ENCODE measurements at places on chromosomes 7 and 10.

DNA sequence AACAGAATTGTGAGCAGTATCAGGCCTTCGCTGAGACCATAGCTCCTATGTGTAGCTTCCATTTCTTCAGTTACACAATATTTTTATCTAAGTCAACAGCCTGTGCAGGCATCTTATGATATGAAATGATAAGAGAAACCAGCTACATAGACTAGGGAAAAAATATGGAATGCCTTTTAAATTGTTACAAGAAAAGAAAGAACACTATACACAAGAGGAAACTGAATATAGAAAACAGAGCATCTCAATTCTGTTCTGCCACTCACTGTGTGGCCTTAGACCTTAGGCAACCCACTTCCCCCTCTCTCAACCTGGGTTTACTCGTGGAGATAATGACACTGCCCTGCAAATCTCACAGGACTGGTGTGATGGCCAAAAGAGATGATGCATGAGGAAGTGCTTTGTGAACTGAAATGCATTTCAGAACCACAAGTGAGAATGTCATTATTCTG, 132.9 kb downstream of the LRRN3 start:
- no peak for DNase-seq

DNA sequence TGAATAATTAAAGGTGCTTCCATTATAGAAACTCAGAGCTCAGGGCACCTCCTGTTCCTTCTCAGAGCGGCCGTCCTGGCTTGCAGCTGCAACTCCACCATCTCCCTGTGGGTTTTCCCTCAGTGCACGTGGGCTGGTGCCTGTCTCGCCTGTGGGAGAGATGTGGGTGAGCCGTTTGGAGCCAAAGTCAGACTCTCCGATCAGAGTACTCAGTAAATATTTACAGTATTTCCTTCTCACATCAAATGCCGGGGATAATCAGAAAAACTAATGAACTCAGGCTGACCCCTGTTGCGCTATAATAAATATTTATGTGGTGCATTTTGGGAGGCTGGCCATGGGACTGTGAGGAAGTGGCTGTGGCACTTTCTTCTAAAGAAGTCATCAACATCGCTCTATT, 155.8 kb upstream of the HABP2 start:
- DNase-seq: no peak

DNA sequence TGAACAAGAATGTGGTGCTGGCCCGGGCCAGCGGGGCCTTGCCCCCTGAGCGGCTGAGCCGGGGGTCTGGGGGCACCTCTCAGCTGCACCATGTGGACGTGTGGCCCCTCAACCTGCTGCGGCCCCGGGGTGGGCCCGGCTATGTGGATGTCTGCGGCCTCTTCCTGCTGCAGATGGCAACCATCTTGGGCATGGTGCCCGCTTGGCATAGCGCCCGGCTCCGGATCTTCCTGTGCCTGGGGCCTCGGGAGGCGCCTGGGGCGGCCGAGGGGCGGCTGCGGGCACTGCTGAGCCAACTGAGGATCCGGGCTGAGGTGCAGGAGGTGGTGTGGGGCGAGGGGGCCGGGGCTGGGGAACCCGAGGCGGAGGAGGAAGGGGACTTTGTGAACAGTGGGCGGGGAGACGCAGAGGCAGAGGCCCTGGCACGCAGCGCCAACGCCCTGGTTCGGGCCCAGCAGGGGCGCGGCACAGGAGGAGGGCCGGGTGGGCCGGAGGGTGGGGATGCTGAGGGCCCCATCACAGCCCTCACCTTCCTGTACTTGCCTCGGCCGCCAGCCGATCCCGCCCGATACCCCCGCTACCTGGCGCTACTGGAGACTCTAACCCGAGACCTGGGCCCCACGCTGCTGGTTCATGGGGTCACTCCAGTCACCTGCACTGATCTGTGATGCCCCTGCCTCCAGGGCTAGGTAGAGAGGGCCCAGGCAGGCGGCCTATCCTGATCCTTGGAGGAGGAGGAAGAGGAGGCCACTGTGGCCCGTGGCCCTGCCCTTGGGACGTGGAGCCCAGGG, 1.1 kb upstream of the TRIP6 start:
- DNase-seq: no peak

- no peak for DNase-seq
These were observed 32.9 kb upstream of the ZC3HAV1L start for GRCh38 chr7:139068544-139069399.

DNA sequence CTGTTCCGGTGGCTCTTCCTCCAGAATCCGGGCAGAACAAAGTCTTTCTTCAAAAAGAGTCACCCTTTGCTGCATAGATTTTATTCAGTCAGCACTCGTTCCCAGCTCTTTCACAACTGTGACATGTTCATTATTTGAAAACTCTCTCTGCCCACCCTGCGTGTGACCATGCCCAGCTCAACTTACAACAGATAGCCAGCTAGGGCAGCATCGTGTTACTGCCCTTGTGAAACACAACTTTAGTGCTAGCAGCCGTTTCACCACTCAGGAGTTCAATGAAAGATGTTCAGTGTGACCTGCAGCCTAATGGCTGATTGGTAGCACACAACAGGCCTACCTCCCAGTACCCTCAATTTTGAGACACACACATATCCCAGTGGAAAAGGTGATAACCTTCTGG, 57.9 kb downstream of the ZNF438 start:
- DNase-seq: no peak

DNA sequence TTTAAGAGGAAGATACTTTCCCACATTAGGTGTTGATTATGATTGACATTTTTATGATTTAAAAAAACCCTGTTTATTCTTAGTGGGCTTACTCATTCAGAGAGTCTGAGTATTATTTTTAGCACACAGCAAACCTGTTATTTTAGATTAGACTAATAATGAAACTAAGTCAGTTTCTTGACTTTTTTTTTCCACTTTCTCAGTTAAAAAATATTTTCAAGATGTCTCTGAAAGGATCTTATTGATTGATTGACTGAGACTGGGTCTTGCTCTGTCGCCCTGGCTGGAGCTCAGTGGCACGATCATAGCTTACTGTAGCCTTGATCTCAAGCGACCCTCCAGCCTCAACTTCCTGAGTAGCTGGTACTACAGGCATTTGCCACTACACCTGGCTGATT, 20.4 kb upstream of the INPP5F start:
- no peak for DNase-seq

DNA sequence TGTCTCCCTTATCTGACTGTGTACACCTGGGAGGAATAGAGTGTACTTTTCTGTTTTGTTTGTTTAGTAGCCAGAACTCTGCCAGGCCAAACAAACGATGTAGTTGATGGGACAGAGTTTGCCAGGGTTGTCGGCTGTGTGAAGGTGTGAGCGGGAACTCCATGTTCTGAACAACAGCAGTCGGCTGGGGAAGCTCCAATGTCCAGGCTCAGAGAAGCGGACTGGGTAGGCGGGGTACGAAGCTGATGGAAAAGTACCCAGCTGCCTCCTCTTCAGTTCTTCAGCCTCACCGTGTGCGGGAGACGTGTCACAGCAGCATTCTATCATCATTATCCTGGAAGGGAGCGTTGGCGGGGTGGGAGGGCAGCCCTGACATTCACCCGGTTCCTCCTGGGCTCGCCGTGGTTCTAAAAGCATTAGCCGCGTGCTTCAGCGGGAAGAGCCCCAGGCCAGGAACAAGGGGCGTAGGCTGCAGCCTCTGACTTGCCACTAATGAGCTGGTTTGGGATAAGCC, 52.9 kb downstream of the PFKFB3 start:
- no peak for DNase-seq

DNA sequence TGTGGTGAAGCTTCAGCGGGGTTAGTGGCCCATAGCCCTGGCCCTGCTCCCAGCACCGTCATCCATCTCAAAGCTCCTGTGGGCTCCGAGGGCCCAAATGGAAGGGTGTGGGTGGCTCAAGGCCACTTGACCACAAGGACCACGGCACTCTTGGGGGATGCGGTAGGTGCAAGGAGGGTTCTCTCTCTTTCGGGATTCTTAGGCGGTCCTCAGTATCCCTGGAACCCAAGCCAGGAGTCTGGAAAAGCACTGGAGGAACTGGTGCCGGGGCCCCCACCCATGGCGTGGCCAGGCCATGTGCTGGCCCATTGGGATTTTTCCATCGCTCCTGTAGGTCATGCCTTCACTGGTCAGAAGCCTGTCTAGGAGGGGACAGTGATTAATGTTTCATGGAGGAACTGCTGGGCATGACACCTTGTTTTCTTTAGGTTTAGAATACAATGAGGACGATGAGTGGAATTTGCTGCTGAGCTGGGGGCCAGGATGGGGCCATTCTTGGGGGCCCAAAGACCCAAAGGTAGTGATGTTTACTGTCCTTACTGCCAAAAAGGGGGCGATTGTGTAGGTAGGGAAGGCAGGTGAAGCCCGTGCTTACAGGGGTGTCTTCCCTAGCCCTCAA, 16.7 kb downstream of the AQP1 start:
- no peak for DNase-seq

DNA sequence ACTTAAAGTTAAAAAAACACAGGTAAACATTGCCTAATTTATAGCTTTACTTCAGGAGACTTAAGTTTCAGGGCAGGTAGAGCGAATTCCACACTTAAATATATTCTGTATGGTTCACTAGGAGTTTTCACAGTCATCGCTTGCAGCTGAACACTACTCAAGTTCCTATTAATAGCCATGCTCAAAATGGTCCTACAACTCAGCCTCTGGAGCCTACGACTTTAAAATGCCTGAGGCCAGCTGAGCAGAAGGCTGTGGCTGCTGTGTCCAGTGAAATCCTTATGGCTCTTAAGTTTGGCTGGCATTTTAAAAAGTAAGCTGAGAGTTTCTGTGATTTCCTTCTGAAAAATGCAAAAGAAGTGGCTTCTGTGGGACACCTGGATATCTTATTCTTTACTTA, 105.4 kb upstream of the GLI3 start:
- no peak for DNase-seq

DNA sequence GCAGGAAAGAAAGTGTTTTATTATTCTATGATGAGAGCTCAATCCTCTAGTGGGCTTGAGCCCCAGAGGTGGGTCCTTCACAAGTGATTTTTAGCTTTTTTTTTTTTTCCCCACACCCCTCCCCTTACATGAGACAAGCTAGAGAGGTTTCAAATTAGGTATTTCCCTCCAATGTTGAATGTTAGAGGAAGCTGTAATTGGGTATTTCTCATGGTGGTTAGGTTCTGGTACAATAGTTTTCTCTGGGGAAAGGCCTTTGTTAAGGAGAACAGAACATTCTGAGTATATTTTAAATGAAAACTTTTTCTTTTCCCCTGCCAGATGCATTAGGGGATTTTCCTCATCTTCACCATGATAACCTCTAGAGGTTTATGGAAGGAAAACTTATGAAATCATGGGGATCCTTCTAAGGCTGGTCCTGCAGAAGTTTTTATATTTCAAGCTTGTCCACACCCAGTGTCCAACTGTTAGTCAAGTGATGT, 1039.7 kb downstream of the NRG3 start:
- DNase-seq: no peak

DNA sequence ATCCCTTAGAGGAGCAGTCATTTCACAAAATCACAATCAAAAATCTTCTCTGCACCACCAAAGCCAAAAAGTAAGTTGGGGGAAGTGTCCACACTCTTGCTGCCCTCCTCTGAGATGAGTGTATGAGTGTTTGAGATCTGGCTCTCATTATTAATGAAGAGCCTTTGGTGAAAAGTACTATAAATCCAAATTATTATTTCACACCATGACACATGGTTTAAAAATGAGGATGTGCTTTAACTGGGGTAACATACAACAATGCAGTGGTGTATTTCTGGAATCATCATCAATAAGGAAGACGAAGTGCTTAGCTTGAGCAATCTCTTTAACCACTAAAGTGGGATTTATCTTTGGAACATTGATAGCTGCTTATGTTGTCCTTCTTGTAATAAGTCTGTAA, 114.2 kb upstream of the ADAM12 start:
- DNase-seq: no peak

DNA sequence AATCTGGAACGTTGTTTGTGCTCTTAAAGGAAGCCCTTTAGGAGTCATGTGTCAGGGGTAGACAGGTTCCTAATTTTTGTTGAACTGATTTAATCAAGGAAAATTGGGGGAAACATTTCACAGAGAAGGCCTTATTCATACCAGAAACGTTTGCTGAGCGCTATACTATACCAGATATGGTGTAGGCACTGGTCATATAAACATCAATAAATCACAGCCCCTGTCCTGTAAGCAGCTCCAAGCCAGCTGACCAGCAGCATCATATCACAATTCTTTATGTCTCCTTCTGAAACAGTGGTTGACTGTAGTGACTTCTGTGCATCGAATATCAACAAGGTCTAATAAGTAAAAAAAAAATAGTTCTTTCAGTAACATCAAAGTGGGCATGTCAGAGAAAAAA, 1.1 kb downstream of the TMEM178B start:
- DNase-seq: no peak

DNA sequence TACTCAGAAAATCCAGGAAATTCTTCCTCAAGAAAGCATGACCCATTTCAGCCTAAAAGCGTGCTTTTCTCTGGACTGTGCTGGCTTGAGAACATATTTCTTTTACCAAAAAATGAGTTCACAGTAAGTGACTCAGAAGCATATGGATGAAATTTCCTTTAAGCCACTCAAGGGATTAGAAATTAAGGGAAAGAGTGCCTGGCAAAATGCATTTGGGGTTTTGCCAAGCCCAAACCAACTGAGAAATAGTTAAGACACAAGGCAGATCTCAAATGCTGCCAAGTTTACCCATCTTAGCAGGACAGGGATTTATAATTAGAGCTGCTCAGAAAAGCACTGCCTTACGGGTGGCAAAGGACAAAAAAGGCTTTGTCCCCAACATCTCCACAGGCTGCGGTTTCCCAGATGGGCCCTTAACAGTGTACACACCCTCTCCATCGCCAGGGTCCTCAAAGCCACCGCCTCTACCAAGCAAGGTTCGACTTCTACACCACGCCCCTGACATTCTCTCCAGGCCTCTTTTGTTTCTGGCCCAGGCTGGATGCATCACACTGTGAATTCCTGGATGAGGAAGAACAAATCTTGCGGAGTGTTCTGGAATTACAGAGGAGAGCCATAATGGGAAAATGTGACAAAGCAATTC, 30.1 kb upstream of the CDHR3 start:
- DNase-seq: no peak

- DNase-seq: no peak
These were observed 19.9 kb downstream of the LMTK2 start for GRCh38 chr7:98126311-98127142.

DNA sequence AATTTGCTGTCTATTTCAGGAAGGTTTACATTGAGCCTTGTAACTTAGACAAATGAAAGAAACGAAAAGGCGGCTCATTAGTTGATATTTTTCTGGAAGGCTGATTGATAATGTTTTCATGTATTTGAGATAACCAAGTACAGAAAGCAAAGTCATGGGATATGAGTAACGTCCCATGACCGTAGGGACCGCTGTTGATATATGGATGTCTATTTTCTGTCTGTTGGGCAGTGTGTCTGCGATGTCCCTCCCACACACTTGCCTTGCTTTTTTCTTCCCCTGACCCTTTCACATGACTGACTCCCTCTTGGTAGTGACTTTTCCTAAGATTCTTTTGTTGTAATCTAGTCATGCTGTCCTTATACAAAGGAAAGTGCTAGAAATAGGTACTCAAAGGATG, 57.0 kb upstream of the GPR158 start:
- no peak for DNase-seq

GRCh38 chr7:150361402-150361801, 7.2 kb upstream of the REPIN1 start:
- no peak for DNase-seq

GRCh38 chr7:144481833-144482232, 78.3 kb upstream of the NOBOX start:
- DNase-seq: no peak

GRCh38 chr10:494149-494542, 195.3 kb downstream of the DIP2C start:
- no peak for DNase-seq
